Gastroesophageal sphincter (tissue), 4 donors: ENCODE measurements at places on chromosomes 13 and 19.

- ATAC-seq, result no peak
Observed at GRCh38 chr13:54640719-54641118, 1612.1 kb downstream of the OLFM4 start.

DNA sequence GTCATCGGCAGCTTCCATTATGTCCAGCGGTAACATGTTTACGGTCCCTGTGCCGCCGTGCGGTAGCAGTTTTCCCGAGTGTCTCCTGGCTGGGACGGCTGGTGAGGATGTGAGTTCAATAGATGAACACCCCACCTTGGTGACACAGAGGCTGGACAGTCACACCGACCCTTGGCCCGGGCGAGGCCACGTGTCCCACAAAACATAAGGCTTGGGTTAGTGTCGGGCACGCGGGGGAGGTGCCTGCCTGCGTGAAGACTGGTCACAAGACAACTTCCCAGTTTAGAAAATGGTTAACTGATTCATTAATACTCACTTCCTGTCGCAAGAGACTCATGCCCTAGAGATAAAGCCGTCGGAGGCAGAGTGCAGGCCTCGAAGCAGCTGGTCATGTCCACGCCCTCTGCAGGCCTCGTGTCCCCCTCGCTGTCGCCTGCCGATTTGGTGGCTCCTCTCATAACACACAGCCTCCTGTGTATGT is 17.2 kb downstream of the RASA3 start:
- no peak for ATAC-seq

GRCh38 chr13:53907891-53908290 is 879.3 kb downstream of the OLFM4 start:
- ATAC-seq, result no peak

DNA sequence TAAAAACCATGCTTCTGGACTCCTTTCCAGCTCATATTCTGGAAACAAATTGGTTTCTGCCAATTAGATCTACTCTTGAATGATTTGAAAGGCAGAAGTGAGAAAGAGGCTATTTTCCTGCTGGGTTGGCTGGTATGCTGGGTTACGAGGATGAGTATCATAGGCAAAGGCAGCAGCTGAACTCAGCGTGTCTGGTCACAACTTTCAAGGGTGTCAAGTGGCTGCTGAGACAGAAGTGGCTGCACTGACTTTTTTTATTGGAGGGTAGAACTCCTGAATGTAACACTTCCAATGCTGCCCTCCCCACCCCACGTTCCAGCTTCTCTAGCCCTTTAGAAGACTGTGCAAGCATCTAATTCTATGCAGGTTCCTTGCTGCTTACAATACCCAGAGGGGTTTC is 8.3 kb upstream of the DZIP1 start:
- ATAC-seq, result no peak

GRCh38 chr13:40911341-40911740 is 107.8 kb downstream of the ELF1 start:
- no peak for ATAC-seq

DNA sequence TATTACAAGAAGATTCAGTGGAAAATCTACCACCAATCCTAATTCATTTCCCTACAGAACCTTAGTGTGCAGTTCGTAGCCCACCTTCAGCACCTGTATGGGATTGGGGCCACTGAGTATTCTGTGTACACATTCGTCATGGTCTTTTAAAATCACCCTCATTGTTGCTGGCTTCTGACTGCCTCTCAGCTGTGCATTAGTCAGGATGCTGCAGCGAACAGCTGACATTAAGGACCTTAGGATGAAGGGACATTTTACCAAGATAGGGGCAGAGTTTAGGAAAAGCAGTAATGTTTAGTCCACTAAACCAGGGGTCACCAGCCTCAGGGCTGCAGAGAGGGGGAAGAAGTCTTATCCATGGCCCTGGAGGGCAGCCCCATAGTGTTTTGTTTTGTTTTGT is 176.5 kb downstream of the COL4A1 start:
- ATAC-seq, result no peak

GRCh38 chr19:15038294-15038693 is 11.0 kb upstream of the CASP14 start:
- ATAC-seq, result no peak

DNA sequence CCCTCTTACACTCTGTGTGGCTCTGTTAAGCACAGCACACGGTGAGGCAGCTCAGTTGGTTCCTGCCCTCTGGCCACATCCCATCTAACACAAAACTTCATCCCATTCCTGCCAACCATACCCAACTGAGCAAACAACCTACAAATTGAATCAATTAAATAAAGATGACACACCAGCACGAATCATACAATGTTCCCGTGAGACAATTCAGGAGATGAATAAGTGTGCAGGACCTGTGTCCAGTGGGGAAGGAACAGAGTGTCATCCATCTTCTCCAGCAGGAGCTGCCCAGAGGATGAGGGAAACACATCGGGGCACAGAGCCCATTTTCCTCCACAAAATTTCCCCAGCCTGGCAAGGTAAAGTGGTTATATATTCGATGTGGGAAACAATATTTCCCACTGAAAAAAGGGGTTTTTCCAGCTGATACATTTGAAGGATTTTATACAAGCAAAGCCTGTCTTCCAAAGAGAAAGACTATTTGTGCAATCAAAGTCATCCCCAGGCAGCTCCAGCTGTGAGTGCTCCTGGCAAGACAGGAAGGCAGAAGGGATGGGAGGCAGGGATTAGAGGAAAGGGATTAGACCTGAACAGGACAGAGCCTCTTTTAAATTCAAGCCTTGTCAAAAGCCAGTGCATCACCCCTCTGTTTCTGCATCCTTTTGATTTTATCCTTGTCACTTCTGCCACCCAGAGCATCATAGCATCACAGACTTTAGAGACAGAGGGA is 240.2 kb downstream of the LHFPL6 start:
- peak; percentile 58 for ATAC-seq

DNA sequence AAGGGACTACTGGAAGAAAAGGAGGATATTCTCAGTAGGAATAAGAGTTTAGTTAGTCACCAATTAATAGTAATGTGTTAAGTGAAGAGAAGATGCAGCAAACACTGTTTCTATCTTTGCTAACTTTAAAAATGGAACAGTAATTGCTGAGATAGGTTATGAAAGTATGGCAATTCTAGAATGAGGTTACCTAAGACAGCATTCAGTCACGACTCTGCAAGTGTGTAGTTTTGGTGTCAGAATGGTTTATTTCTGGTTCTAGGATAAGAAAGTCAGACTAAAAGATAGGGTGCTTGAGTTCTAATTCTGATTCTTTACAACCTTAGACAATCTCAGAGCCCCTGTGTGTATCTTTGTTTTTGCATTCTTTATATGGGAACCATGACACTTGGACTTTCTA is 138.1 kb downstream of the POU4F1 start:
- ATAC-seq, result no peak

- ATAC-seq, result no peak
Observed at GRCh38 chr13:101575581-101575980, 123.1 kb downstream of the ITGBL1 start.

DNA sequence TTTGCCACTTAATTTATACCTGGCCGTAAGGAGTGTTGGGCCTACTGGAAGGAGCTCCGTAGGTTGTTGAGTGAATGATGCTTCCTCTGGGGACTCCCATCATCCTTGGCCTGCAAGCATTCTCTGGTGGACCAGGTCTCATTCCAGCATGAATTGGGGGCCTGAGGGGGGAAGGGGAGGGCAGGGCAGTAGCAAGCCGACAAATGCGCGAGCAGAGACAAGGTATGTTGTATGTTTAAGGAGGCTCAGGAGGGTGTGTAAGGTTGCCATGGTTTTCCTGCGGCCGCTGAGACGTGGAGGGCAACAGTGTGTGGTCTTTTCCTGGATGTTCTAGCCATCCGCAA is 749 bp downstream of the ZNF264 start:
- ATAC-seq, result no peak

- no peak for ATAC-seq
Observed at GRCh38 chr13:99307648-99308339, 595 bp upstream of the GPR183 start.

DNA sequence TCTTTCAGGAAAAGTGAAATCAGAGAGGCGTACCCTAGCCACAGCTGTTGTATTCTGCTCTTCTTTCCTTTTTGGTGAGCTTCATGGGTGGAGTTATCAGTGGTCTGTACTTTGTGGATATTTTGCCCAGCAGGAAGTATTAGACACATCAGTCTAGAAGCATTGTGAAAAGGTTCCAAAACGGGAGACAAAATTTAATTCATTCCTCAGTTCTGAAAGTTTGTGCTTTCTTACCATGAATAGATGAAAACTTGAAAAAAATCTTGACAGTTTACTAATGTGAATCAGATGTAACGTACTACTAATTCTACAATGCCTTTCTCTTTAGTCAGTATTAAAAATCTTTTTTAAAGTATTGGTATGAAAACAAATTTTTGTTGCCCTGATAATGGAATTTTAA is 116.8 kb downstream of the DNAJC3 start:
- no peak for ATAC-seq

DNA sequence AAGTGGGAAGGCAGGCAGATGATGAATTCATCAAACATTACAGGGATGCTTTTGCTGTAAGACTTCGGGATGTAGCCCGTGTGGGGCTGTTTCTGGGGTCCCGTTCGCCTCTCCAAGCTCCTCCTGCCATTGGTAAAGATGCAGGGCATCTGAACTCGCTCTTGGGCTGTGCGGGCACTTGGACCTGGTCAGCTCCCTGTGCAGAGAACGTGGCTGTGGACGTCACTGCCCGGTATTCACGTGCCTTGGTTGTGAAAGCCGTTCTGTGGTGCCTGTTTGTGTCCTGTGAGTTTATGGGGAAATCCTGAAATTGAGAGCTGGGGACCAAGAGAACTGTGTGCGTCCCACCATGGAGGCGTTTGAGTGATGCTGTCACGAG is 5.4 kb downstream of the TFDP1 start:
- no peak for ATAC-seq

DNA sequence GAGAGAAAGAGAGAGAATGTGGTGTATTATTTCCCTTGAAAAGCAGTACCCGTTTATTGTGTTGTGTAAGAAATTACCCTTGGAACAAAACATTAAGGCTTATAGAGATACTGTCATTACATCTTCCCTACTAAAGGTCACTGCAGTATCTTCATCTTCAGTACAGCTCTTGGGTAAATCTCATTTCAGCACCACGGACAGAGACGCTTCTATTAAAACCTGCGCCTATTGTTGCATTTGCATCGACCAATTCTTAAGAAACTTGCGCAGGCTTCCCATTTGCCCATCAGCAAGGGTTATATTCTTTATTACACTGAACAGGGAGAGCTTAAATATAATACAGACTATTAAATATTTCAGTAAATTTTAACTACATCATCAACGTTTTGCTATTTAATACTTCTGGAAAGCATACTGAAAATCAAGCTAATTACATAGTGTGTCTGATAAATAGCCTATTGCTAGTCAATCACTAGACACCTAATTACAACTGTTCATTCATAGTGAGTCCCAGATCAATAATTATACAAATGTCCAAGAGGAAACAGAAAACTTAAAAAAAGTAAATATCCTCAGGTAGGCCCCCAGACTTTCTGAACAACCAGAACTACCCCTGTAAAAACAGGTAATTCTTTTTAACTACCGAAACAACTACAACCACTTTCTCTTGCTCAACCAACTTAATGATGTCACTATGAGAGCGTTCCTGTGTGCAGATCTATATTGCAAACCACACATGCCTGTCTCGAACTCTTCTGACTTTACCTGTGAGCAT is 350.6 kb downstream of the LIG4 start:
- ATAC-seq, result no peak

- ATAC-seq, result no peak
Observed at GRCh38 chr13:48233889-48234488, 983 bp downstream of the ITM2B start.
